Activated CD4-positive, alpha-beta memory T cell treated with anti-CD3 and anti-CD28 coated beads for 36 hours (primary cell): ENCODE measurements at places on chromosomes 12 and 14. TPM values are rescaled to one million over a fixed set of nuclear protein-coding genes. Genes with fewer than 3 reads are reported as not detected.

PSMA6 gene
- 407 TPM for total RNA-seq

MYF5 gene
- not detected for total RNA-seq

MFAP5 gene
- total RNA-seq = not detected

PRIMA1 gene
- not detected for total RNA-seq

P2RX2 gene
- not detected for total RNA-seq

NXPH4 gene
- total RNA-seq = 0.46 TPM

KSR2 gene
- total RNA-seq = 0.12 TPM

NAV3 gene
- total RNA-seq = not detected

RTL1 gene
- total RNA-seq = not detected

LTB4R2 gene
- 9.6 TPM for total RNA-seq

KRT8 gene
- total RNA-seq = 0.51 TPM

SLC10A1 gene
- total RNA-seq = not detected
